Calu3 (cell line): ENCODE measurements at places on chromosomes 3 and 15.

DNA sequence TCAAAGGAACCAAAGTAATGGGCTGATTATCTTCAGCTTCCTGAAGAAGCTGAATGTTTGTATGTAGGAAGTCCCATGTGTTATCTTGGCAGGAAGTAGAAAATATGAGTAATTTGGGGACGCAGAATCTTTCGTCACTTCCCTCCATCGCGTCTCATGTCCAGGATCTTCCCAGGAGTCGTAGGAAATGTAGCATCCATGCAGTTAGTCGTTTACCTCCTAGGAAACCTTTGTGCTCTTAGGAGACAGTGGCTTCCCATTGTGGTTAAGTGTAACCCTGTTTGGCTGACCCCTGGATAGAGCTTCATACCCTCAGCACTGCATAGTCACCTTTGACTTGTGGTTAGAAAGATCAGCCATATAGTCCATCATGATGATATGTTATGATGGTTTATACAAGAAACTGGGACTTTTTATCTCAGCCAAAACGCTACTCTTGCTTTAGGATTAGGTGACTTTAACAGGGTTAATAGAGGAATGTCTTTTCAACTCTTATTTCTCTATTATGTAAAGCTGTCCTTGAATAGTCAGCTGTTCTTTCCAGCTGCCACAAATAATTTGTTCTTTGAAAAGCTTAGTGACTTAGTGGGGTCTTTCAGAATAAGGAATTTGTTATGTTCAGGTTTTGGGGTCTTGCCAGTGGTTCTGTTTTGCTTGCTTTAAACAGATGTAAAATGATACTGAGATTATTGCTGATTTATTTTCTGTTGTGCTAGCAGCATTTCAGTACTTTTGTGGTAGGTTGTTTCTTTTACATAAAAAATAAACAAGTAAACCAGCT, 92.2 kb downstream of the KLHL25 start:
- DNase-seq, result no peak

GRCh38 chr3:153463895-153464294, 301.9 kb downstream of the RAP2B start:
- DNase-seq, result no peak

DNA sequence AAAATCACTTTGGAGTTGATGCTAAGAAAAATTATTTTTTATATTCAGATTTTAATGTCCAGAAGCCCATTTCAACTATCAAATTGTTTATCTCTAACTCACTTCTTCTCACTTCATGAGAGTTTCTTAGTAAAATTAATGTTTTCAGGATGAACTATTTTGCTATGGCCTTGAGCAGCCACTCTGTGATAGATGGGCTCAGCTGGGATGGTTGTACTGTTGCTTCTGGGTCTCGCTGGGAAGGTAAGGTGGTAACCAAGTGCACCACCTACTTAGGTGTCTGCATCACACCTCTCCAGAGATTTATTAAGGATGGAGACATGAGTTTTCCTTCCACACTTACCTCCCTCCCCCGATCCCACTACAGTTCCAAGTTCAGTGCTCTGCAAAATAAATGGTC, 110.3 kb upstream of the ATP2B2 start:
- no peak for DNase-seq

DNA sequence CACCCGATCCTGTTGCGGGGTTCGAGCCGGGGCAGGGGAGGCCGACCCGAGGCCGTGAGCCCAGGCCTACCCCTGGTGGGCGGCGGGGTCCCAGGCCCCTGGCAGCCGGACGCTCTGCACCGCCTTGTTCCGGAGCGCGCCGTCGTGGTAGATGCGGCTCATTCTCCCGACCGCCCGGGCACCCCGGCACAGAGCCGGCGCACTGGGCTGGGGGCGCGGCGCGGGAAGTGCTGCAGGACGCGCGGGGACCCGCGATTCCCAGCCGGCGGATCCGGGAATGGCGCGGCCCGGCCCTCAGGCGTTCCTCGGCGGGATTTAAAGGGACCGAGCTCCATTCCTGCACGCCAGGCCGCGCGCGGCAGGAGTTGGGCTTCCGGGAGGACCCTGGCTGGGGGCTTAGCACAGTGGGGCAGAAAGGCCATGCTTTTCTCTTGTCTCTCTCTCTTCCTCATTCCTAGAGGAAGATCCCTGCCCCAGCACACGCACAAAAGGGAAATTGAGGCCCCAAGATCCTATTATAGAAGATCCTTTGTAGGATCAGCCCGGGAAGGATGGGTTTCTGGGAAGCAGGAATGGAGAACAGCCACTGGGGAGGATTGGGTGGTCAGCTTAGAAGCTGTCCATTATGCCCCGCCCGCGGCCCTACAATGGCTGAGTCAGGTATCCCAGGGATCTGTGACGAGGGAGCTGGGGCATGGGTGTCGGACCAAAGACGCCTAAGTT, at the start of gene ARPIN:
Gene ARPIN (minus strand): TSS at position 279 of the 723 bp plus-strand sequence. CDS start 117 bp downstream, at position 162.
- peak; percentile 72 for DNase-seq

- DNase-seq, result peak; percentile 20
Measured at GRCh38 chr3:15797642-15798303, at the start of gene ANKRD28. TSS of gene ANKRD28 (minus strand) at chr3:15797979. CDS start at chr3:15796521, 1,458 bp downstream.

- no peak for DNase-seq
Measured at GRCh38 chr15:101019366-101019896, 100.3 kb downstream of the LRRK1 start.

DNA sequence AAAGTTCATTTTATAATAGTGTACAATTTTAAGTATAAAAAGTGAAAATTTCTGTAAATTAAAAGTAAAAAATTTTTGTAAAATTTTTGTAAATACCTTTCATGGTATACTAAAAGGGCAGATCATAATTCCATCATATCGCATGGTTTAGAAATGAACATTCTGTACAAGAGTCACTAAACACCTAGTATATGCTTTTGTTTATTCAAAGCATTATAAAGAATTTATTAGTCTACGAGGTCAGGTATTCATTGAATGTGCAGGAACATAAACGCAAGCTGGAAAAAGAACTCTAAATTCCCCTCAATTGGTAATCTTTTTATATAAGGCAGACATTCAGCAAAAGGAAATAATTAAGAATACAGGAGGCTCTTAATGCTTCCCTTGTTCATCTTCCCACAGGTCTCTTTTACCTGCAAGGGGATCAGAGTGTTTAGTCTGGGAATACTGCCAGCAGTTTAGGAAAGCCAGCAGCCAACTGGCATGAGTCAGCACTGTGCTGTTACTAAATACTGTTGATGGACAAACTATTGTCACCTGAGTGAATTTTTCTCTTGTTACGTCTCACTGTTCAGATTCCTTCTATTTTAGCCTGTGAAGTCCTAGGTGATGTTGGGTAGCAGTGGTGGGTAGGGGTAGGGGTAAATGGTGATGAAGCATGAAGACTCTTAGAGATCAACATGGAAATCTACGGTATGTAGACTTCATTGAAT, 70.1 kb downstream of the UQCC5 start:
- peak; percentile 55 for DNase-seq

- no peak for DNase-seq
Measured at GRCh38 chr3:134244921-134245320, 5.7 kb downstream of the RYK start.

DNA sequence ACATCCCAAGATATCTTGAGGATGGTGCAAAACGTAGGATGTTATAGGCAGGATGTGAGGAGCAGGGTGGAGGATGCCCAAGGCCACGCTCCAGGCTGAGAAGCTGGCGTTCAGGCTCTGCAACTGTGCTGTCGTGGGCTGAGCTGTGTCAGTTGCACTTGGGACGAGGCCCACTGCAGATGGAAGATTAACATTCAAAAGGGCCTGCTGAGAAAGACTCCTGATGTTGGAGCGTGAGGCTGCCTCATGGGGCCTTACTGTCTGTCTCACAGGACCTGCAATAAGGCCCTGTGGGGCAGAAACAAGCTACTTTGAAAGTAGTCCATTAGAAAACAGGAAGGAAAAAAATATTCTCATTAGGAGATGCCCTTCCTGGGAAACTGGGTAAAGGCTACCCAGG, 60.6 kb upstream of the SEC61A1 start:
- no peak for DNase-seq

GRCh38 chr3:145719114-145719513, 441.9 kb downstream of the PLOD2 start:
- DNase-seq, result no peak

DNA sequence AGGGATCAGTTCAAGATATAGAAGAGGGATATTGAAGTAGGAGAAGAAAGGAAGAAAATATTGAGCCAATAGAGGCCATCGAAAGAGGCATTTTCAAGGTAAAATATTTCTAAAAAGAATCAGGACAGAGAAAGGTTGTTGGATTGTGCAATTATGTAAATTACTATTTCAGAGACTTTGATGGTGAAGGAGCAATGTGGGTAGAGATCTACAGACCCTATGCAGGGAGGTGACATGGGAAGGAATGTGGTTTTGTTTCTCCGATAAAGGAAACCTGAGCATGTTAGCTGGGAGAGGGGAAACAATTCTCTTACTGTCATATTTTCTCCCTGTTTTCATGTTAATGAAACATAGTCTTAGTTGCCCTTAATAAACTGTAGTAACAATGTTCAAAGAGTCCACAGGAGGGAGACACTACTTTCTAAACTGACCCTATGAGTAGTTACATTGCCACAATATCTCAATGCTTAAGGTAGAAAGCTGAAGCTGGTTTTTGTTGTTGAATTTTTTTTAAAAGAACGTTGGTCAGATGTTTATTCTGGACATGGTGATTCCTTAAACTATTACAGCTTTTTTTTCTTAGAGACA, 133.3 kb downstream of the GRM7 start:
- DNase-seq, result no peak

- peak; percentile 93 for DNase-seq
Measured at GRCh38 chr3:194003114-194004057, 132.6 kb upstream of the HES1 start.

DNA sequence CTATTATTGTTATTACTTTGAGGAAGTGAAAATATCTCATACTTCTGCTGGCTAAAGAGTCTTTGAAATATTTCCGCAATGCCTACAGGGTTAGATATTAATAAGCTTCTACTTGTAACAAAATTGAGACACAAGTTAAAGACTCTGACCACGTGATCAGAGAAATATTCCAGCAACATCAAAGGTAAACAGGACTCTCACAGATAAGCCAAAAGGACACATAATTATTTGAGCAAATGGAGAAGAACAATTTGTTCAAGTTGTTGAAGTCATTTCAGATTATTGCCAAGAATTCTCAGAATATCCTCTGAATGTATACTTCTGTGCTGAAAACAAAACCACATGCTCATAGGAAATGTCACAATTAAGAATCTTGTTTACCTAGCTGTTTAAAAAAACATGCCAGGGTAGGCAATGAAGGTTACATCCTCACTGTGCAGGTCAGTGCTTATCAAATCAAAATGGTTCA, 225.8 kb upstream of the ALCAM start:
- no peak for DNase-seq

DNA sequence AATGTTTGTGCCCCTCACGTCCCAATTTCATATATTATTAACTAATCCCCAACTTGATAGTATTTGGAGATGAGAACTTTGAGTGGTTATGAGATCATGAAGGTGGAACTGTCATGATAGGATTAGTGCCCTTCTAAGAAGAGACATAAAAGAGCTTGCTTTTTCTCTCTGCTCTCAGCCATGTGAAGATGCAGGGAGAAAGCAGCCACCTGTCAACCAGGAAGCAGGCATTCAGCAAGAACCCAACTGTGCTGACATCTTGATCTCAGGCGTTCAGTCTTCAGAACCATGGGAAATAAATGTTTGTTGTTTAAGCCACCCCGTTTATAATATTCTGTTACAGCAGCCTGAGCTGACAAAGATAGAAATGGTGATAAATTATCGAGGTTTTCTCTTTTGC, 278.7 kb upstream of the KCNMB2 start:
- DNase-seq, result no peak

DNA sequence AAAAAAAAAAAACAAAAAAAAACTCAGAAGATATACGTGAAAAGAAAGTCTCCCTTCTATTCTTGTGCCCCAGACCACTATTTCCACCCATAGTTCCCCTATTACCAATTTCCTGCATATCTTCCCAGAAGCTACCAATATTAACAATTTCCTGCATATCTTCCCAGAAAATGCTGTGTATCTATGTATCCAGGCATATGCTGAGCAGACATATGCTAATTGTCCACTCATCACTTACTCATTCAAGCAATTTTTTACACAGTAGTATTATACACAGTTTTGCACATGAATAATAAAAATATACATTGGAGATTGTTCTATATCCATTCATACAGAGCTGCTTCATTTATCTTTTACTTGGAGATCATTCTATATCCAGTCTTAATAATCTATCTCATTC, 12.6 kb upstream of the SLMAP start:
- no peak for DNase-seq
